ENCODE measurements at places on chromosomes 11 and 22.

- no peak for DNase-seq
Observed at GRCh38 chr11:120261931-120262330, 22.0 kb downstream of the POU2F3 start.

DNA sequence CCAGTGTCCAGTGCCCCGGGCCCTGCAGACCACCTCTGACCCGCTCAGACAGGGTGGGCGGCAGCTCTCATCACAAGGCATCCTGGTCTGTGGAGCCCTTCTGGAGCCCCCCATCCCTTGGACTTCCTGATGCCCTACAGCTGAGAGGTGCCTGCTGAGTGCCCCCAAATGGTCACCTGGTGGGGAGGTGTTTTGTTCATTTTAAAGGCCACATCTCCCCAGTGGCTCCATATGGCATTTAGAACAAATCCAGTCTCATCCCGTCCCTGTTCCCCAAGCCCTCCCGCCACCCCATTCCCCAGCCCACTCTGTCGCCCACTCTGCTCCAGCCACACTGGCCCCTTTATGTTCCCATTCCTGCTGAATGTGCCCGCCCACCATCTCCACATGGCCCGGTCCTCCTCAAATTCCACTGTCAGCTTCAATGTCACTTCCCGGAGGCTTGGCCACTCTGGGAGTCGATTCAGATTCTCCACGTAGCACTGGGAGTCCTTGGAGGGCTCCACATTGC lies 32.8 kb downstream of the OSBPL5 start:
- DNase-seq, result no peak

DNA sequence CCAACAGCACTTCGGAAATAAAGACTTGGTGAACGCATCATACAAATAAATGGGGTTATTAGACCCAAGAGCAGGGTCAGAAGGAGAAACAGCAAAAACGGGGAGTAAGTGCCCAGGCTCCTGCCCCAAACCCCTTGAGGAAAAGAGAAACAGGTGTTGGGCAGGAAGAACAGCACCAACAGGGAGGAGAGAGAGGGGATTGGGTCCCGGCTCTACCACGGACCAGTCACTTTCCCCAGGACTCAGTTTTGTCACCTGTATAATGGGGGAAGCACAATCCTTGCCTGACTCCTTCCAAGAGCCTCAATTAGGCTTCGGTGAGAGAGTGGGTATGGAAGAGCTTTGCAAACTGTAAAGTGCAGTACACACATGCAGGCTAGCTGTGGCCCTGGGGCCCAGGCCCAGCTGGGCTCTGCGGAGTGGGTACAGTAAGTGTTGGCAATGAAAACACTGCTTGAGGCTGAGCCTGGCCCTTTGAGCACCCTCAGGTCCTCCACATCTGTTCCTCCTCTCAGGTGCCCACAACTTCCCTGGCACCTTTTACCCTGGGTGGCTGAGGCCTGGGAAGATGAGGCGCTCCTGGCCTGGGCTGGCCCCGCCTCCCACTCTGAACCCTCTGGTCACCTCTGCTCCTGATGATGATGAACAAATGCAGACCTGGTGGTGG lies 8.9 kb downstream of the SLC29A2 start:
- DNase-seq, result no peak

- no peak for DNase-seq
Observed at GRCh38 chr11:74777038-74777437, 28.4 kb downstream of the RNF169 start.

DNA sequence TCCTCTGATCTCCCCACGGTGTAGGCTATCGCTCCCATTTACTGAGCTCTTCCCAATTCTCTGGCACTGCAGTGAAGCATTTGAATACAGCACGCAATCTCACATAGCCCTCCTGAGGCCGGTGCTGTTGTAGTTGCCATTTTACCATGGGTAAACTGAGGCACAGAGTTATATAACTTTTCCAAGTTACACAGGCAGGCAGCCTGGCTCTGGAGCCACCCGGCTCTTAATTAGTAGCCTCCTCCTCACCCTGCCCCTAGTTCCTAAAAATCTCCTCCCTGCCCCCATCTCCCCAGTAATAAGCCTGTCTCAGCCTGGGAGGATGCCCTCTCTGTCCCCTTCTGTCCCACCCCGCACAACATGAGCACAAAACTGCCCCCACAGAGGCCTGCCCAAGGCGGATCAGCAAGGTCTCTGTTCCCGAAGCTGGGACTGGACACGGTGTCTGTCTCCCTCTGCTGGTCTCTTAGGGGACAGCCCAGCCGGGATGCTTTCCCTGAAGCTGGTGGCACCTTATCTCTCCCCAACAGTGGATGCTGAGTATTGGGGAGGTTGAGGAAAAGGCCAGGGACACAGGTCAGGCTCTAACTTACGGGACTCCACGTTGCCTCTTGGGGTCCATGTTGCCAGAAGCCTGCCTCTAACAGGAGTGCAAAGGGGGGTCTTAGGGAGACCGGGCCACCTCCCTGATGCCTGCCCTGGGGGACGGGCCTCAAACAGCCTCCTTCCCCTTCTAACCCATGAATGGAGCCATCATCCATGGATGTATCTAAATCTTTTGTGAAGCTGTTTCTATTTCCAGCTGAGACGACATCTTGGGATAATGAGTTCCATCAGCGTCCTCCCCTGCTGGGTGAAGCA lies 9.1 kb upstream of the CLCF1 start:
- DNase-seq, result peak; percentile 71

DNA sequence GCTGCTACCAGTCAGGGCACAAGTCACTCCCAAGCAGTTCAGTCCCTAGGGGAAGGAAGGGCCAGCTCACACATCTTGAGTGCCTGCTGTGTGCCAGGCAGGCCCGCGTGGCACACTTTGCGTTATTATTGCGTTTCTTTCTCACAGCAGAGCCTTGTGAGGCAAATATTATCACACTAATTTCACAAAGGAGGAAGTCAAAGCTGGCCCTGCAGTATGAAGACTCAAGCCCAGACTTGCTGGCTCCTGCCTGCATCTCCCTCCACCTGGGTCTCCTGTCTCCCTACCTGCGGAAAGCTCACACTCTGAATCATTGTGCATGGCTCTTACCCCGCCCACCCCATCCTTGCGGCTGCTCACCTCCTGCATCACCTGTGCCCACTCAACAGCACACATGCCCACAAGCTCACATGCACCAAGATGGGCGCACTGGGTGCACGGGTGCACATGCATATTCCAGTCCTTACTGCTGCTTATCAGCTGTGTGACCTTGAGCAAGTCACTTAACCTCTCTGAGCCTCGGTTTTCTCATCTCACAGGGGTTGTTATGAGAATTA lies 31.7 kb upstream of the P2RY2 start:
- DNase-seq, result no peak

DNA sequence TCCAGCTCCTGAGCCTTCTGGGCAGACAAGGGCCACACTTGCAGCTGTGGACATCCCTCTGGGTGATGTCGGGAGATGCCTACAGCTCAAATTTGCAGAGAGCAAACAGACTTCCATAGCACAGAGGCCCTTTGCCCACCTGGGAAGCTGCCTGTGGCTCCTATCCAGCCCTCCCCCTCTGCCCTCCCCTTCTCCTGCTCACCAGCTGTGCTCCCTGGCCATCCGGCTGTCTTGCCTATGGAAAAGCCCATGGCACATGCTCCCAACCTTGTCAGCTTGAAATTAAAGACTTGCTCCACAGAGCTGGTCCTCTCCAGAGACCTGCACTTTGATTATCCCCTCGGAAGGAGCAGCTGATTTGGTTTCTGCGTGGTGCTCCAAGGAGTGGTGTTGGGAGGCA lies 118.9 kb upstream of the NECTIN1 start:
- no peak for DNase-seq

DNA sequence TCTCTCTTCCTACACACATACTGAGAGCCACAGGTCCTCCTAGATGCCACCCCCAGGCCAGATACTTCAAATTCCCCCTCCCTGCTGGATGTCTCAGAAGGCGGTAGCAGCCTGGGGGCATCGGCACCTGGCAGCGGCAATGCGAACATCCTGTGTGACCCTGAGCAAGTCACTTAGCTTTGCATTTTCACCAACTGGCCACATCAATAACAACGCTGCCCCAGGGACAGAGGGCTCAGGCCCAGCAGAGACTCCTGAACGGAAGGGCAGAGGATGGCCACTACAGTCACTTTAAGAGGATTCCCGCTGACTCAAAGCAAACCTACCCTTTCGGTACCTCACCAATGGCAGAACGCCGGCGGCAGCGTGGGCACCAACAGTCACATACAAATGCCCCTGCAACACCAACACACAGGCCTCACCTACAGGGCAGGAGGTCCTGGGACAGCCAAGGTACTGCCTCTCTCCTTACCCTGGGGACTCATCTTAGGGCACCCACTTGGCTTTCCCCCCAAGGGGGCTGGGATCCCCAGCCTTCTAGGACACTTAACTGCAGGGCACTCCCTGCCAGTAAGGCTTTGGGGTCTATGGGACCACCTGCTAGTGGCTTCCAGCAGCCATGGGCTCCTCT lies 1.6 kb downstream of the LMO1 start:
- no peak for DNase-seq

DNA sequence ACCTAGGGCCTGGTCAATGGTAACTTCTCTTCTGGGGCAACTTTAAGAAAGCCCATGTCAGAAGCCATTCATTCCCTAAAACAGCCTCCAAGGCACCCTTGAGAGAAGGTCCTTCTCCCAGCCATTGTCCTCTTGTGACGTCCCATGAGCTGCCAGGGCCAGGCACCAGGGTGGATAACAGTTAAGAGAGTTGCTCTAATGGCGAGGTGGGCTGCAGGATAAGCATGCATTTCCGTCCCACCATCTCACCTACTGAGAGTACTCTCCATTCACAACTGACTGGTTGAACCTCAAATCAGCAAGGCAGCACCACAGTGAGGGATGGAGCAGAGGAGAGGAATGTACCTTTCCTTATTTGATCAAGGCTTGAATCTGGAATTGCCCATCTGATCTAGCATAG lies 14.6 kb downstream of the POU2AF1 start:
- DNase-seq, result no peak

GRCh38 chr22:37965940-37966664 lies 12.6 kb downstream of the POLR2F start:
- no peak for DNase-seq

DNA sequence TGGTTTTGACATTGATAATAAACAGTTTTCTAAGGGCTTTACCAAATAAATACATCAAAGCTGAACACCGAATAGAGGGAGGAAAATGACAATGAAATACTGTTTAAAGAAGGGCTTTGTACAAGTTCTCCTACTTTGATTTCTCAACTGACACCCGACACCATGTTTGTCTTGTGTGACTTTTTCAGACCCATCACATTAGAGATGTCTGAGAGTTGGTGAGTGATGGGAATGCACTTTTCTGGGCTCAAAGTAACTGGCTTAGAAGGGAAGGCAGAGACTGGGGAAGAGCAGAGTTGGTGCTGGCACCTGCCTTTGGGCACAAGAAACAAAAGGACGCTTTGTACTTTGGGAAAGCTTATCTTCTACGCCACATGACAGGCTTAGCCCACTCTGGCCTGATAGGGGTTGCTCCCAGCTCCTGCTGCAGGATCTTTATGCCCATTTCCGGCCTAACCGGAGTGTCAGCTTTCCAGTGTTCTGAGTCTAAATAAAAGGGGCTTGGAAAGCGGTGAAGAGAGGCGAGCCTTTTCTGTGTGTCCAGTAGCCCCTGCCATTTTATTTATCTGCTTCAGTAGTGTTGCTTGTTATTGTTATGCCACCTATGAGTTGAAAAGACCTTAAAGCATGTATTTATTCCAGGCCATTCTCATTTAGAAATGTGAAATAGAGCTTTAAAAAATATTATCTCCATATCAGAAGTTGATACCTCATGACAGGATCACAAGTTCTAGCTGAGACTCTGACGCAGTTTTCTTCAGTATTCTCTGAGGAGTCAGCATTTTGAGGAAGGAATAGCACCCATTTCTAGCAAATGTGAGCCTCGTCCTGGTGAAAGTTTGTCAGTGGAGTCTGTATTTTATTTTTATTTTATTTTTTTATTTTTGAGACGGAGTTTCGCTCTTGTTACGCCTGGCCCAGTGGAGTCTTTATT lies 24.2 kb downstream of the KREMEN1 start:
- DNase-seq, result no peak

DNA sequence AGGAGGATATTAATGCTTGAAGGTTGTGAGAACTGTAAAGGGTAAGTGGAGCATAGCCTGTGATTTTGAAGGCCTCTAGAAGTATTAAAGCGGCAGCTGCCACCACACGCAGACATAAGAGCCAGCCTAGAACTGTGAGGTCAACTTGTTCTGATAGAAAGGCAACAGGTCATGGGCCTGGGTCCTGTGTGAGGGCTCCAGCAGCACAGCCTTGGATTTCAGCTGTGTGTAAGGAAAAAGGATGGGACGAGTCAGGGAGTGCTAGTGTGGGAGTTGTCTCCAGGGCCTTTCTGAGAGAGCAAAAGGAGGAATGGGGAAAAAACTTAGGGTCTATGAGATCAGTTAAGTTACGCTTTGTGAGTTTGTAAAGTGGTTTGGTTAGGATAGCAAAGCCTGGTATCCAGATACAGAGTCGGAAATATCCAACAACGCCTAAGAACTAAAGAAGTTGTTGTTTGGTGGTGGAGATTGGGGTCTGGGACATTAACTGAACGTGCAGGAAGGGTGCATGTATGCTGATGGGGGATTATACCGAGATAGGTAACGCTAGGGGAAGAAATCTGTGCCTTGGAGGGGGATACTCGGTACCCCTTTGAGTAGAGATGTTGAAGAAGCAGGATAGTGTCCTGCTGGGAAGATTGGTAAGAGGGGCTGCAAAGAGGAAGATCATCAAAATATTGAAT lies 17.4 kb upstream of the ANO1 start:
- DNase-seq, result no peak

DNA sequence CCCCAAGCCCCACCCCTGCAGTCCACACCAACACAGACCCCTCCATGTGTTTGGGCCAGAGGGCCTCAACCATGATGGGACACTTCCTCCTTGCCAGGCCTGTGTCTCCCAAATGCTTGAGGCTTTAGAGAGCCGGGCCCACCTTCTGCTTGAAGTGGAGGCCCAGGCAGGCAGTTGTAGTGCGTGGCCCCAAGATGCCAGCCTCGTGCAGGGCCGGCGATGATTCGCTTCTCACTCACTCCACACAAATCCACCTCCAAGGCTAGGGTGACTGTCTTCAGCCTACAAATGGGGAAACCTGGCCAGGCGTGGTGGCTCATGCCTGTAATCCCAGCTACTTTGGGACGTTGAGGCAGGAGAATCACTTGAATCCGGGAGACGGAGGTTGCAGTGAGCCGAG lies 5.7 kb downstream of the PRR5 start:
- no peak for DNase-seq

DNA sequence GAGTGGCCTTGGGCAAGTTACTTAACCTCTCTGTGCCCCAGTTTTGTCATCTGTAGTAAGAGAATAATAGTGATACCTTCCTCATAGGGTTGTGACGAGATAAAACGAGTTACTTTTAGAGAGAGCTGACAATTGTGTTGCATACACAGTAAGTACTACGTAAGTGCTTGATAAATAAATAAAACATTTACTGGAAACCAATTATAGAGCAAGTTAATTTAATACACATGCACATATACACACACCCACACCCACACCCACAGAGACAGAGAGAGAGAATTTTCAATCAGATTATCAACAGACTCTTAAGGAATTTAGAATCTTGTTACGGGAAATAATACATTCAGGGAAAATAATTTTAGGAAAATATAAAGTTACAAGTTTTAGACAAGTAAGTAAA lies 1045.8 kb upstream of the TENM4 start:
- DNase-seq, result no peak

Measured in stimulated activated CD4-positive, alpha-beta T cell treated with anti-CD3 and anti-CD28 coated beads, Interleukin-2, amount 100 ng/mL, for 4 hours (primary cell).